Stimulated activated CD4-positive, alpha-beta T cell treated with anti-CD3 and anti-CD28 coated beads, Interleukin-1b, Interleukin-23, amount 100 ng/mL, for 24 hours (primary cell): ENCODE measurements at places on chromosomes 6 and 20.

DNA sequence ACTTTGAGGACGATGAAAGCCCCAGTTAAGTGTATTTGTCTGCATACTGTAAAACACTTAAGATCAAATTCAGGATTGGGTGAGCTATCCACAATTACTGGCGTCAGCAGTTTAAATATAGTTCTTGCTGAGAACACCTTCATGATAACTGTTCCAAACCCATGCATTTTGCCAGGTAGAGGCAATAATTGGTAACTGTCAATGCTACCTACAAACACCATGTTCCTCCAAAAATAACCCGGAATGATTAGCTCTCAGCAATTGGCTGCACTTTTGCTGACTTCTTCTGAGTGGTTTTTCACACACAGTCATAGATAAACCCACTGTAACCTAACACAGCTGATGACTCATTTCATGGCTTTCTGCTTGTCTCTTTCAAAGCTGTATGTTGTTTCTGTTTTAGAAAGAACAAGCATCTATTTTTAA lies 1358.6 kb upstream of the GJE1 start:
- no peak for DNase-seq

DNA sequence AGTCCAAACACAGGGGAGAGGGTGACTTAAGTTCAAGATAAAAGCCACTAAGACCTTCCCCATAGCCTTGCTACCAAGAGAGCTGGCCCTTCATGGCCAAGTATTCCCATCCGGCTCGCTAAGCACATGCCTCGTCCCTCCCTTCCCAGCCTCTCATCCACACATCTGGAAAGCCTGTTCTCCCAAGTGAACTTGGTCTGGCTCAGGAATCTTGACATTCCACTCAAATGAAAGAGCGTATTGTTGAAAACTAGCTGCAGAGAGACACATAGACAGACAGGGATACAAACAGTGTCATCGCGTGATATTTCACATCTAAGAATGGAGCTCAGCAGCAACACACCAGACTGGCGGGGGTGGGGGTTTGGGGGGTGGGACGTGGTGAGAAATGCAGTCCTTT lies 182.8 kb upstream of the FOXQ1 start:
- no peak for DNase-seq

DNA sequence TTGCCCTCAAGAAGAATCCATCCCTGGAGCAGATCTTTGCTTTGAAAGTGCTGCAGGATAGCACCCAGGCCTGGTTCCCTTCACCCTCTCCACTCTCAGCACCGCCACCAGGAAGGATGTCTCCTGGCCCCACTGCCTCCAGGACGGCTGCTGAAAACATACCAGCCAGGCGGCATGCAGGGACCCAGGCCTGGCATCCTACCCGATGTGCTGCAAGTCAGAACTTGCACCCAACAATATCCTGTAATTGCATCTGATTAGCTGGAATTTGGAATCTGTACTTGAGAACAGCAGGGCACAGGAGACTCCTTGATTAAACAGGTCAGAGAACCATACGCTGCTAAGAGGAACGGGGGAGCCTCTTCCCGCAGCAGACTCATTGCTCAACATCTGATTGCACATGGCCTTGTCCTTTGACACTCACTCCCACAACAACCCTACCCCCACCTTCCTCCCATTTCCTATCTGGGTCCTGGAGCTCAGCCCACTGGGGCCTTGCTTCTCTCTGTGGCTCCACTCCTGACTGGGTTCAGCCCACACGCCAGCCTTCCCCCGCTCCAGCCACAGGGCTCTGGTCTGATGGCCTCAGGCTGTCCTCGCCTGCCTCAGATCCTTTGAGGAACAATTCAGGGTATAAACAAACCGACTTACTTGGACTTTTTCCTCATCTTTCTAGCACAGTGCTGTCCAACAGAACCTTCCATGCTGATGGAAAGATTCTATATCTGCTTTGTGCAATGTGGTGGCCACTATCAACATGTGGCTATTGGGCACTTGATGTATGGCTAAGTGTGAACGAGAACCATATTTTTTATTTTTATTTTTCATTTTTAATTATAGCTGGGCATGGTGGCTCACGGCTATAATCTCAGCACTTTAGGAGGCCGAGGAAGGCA lies 78.0 kb downstream of the FGD2 start:
- no peak for DNase-seq

- no peak for DNase-seq
Measured at GRCh38 chr6:5866547-5867051, 140.1 kb downstream of the NRN1 start.

DNA sequence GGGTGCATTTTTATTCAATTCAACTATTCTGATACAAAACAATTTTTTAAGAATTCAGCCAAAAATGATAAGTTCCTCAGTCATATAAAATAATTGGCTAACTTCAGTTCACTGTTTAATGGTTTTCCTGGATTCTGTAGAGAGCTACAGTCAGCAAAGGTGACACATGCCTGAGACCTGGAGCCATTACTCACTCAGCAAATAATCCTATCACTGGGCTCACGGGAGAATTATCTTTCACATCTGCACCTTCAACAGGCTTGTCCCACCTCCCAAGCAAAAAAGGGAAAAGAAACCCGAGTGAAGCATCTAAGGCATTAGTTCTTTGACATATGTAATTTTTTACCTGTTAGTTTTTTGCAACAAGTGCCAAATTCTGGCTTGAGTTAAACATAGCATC lies 34.9 kb upstream of the FOXA2 start:
- no peak for DNase-seq

DNA sequence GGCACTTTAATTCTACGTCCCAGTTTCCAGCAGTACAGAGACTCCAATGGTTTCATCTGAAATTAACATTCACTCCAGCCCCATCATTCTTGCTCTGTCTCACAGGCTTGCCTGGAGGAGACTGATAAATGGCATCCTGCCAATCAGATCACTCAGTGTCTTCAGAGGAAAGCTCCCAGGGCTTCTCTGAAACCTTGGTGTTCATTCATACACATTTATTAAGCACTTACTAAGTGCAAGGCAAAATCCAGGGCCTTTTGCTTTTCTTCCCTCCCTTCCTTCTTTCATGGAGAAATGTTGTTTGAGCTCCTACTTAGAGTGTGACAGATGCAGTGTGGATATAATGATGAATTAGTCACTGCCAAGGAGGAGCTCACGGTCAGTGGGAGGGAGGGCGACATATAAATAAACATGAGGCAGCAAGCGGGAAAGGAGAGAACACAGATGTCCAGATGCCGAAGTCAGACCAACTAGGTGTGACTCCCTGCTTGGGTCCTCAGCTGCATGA lies 106.7 kb upstream of the DTNBP1 start:
- DNase-seq: no peak

GRCh38 chr6:160137989-160138835 lies 16.6 kb downstream of the SLC22A1 start:
- DNase-seq: no peak

DNA sequence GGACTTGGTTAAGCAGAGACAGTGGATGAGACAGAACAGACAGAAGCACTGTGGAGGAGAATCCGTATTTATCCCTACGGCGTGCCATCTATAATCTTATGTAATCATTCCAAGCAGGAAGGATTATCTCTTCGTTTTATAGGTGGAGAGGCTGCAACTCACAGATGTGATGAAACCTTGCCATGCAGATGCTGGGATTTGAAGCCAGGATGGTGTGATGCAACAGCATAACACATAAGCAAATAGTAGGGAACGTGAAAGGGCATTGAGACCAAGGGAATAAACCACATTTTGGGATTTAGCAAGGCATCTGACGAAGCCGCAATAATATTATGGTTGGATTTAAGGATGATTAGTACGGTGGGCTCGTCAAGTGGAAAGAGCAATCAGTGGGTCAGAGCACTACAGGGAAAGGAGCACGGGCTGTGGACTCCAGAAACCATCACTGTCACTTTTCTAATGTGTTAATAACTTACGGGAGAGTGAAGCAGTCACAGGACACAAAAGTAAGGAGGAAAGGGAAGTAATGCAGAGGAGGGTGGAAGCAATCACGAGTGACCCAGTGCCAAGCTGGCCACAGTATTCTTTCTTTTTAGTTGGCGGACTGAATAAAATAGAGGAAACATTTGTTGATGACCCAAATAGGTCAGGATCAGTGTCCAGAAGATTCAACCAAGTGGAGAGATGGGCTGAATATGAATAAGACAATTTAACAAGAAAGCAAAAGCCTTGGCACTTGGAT lies 119.6 kb upstream of the EDN1 start:
- DNase-seq: no peak

DNA sequence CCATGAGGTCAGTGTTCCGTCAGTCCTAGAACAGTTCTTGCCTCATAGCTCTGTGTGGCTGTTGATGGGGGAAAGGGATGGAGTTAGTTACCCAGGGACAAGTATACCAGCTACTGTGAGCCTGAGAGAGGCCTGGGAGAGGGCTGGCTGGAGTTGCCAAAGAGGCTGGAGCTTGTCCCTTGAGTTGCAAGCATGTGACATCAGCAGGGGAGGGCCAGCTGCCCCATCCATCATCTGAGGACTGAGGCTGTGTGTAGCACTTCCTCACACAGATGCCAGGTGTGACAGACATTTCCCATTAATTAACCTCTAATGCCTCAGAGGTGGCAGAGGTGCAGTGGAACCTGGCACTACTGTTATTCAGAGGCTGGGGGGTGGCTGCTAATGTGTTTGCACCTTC lies 131.6 kb downstream of the PHACTR3 start:
- no peak for DNase-seq

DNA sequence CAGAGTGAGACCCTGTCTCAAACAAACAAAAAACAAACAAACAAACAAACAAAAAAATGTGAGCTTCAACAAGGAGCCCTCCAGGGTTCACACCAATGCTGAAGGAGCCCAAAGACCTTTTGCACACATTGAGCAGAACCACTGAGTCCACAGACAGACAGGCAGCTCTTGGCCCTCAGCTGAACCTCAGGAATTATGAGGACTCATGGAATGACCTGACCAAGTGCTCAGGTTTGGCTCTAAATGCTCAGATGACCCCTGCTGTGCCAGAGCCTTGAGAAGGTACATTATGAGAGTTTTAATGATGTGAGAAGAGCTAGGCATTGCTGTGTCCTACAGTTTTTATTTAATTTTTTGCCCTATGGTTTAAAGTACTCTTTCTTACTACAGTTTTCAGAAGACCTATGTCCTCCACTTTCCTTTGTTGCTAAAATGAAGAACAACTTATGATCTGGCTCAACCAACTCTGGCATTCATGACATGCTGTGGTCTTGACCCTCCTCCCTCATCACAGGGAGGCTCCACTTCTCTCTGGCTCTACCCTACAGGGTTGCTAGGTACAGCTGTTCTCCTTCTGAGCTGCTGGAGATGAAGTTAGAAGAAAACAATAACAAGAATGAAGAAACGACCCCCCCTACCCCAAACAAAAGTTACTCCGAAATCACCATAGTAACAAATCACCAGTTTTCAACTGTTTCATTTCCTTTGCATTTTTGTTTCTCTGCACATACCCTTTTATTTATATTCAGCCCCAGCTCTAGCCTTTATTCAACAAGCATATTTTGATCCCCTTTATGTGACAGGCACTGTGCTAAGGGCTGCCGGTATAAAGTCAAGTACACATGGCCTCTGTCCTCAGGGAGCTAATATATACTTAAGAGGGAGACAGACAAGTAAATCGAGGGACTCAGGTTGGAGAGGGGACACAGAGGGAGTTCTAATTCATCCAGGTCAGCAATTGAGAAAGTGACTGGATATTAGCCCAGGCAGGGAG lies 128.7 kb upstream of the TRAF3IP2 start:
- DNase-seq: no peak

DNA sequence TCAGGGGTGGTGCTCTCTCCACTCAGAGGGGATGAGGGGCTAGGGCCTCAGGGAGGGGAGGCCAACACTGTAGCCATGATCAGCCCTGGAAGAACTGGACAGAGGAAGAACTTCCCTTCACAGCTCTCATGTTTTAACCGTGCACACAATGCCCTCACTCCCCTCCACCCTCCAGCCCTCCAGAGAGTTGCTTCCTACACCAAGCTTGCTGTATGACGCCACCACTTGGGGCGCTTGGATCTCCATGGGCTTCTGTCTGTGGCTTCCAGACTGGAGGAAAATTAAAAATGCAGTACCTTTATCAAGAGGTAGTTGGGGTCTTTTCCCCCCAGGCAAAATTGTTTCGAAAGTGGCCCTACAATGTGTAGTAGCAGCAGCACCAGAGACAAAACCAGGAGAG lies 48.4 kb downstream of the ARHGAP40 start:
- DNase-seq: no peak

GRCh38 chr6:7067305-7067704 lies 40.5 kb upstream of the RREB1 start:
- no peak for DNase-seq

GRCh38 chr20:16003310-16003709 lies 569.9 kb downstream of the KIF16B start:
- DNase-seq: no peak

- DNase-seq: no peak
Measured at GRCh38 chr6:71488186-71488585, 199.6 kb downstream of the OGFRL1 start.

DNA sequence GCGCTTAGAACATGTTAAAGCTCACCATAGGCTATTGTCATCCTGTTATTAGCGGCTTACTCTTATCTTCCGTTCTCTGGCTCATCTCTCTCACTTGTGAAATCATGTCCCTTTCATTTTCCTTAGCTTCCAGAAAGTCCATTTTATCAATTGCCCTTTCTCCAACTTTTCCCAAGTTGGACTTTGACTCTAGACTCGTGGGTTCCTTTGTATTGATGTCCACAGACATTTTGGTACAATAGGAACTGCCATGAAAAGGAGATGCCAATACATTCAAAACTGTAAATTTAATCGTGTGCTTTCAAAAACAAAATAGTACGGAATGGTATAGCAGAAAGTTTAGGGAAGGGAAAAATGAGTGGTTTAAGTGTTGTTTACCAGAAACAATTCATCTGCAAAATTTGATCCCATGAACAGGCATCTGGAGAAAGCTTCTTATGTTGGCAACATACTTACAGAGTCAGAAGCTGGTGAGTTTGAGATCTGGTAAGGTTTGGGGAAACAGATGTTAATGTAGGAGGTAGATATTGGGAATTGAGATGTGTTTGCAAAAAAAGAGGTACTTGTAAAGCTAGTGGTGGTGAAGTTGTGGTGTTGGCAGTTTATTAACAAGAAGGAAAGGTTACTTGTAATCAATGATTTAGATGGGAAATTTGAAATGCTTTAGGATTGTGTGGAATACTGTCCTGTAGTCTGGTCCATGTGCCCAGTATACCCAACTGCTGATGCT lies 10.2 kb upstream of the HIVEP1 start:
- no peak for DNase-seq

DNA sequence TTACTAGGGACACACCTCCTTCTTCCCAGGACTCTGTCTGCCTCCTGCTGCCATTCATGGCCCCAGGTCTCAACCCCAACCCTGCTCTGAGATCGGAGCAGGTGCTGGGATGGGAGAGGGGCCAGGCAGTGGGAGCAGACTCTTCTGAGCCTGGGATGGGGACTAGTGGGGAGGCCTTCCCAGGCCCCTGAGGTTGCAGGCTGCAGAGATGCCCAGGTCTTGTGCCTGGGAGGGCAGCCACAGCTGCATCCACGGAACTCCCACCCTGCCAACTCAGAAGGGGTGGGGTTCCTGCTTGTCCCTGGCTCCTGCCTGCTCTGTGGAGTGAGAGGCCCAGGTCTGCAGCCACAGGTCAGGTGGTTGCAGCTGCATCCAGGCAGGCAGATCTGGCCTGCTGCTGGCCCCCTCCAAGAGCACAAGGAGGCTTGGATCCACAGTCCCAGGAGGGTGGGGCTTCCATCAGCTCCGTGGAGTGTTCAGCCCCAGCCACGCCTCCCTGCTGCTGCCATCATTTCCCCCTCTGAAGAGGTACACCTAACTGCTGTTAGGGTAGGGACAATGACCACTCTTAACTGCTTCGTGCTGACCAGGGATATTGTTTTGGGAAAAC lies 2.9 kb upstream of the SLC22A1 start:
- no peak for DNase-seq

- no peak for DNase-seq
Measured at GRCh38 chr6:106975738-106976064, 1.2 kb upstream of the CD24 start.

- DNase-seq: no peak
Measured at GRCh38 chr6:10223841-10224240, 191.0 kb downstream of the TFAP2A start.
